Karpas-422 (cell line): ENCODE measurements at places on chromosomes 4 and X.
A peak's percentile ranks its signal among the peaks of the same experiment; 100 is the strongest.

- no peaks in the 10 kb centered on the region for H3K4me1 ChIP-seq
- H3K27me3 ChIP-seq, result no peaks in the 10 kb centered on the region
- no peak for DNase-seq
- no peak overlapping the region for H3K4me3 ChIP-seq
Measured at GRCh38 chr4:157582141-157582540, 361.6 kb downstream of the GRIA2 start.

DNA sequence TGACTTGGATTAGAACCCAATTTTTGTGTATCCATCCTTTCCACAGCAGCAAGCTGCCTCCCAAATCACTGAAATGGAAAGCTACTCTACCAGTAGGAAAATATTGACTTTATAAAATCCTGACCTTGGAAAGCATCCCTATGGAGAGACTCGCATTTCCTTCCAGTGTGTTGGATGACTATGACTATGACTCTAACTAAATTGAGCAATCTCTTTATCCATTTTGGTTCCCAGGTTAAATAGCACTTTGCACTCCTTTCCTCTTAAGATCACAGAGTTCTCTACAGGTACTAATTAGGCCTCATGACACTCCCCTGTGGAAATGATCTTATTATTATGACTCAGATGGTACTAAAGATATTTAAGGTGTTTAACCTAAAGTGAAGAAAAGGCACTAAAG is 431.8 kb downstream of the PPARGC1A start:
- no peaks in the 10 kb centered on the region for H3K27me3 ChIP-seq
- no peaks in the 10 kb centered on the region for H3K4me1 ChIP-seq
- no peaks in the 10 kb centered on the region for H3K36me3 ChIP-seq
- H3K27ac ChIP-seq, result no peak overlapping the region
- H3K4me3 ChIP-seq, result no peak overlapping the region

DNA sequence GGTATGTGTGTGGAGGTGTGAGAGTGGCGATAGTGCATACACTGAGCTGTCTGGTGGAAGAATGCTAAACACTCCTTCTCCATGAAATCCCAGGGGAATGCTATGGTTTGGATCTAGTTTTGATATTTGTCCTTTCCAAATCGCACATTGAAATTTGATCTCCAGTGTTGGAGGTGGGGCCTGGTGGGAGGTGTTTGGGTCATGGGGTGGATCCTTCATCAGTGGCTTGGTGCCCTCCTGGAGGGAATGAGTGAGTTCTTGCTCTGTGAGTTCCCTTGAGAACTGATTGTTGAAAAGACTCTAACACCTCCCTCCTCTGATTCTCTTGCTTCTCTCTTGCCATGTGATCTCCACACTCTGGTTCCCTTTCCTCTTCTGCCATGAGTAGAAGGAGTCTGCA is 114.1 kb upstream of the HHIP start:
- no peak overlapping the region for H3K27ac ChIP-seq
- H3K4me3 ChIP-seq, result no peak overlapping the region
- H3K4me1 ChIP-seq, result no peaks in the 10 kb centered on the region
- no peaks in the 10 kb centered on the region for H3K36me3 ChIP-seq
- DNase-seq, result no peak

GRCh38 chr4:37985730-37986275 is 25.6 kb downstream of the PTTG2 start:
- no peaks in the 10 kb centered on the region for H3K4me1 ChIP-seq
- no peak overlapping the region for H3K27ac ChIP-seq
- no peaks in the 10 kb centered on the region for H3K36me3 ChIP-seq
- H3K27me3 ChIP-seq, result no peaks in the 10 kb centered on the region

GRCh38 chr4:58808817-58809216 is 1698.6 kb upstream of the IGFBP7 start:
- H3K4me3 ChIP-seq, result no peak overlapping the region
- H3K4me1 ChIP-seq, result no peaks in the 10 kb centered on the region
- no peaks in the 10 kb centered on the region for H3K27me3 ChIP-seq
- DNase-seq, result no peak
- H3K36me3 ChIP-seq, result no peaks in the 10 kb centered on the region
- H3K27ac ChIP-seq, result no peak overlapping the region

DNA sequence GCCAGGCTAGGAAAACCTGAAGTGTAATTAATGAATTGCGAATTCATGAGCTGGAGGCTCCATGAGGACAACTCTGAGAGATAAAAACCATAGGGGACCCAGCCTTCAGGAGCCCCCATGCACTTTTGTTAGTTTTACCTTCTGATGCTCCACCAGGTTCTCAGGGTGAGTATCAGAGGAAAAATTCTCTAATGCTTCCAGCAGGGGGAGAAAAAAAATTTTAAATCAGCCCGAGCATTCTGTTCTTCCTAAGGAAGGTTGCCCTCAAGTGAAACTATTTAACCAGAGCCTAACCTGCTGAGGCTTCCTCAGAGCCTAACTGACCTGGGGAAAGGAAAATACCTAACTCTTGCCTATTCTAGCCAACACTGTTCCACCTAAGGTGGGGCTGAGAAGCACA is 552.6 kb downstream of the PPARGC1A start:
- no peaks in the 10 kb centered on the region for H3K27me3 ChIP-seq
- peaks cover 49% of the 10 kb centered on the region for H3K4me1 ChIP-seq
- no peak overlapping the region for H3K27ac ChIP-seq
- peak; percentile 70 for DNase-seq
- no peak overlapping the region for H3K4me3 ChIP-seq

DNA sequence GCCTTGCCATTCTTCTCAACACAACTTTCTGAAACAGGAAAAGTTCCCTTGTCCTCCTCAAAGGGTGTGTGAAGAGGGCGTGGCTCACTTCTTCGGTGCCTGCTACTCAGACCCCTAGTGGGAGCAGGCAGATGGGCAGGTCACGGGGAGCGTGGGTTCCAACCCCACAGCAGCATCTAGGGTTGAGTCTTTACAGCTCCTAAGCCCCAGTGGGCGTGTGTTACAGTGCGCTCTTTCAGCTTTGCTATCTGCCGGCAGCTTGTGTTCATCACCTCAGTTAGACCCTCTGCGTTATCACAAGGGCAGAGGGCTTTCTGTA is 57.5 kb upstream of the KLF3 start:
- H3K27ac ChIP-seq, result no peak overlapping the region
- no peak overlapping the region for H3K4me3 ChIP-seq
- no peaks in the 10 kb centered on the region for H3K36me3 ChIP-seq
- H3K27me3 ChIP-seq, result no peaks in the 10 kb centered on the region
- no peak for DNase-seq

DNA sequence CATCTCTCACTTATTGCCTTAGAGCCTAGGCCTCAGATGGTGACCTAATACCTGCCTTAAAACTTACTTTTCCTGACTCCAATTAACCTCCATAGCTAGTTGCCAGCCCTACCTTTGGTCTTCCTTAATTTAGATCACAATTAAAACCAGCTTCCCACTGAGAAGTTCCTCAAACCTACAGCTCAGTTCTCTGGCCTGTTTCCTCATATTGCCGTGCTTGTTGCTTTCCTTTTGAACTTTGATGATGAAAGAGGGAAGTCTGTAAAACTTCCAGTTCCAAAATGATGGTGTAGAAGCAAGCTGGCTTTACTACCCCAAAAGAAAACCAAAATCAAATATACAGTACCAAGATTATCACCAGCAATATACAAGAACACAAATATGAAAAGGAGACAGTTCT is 28.9 kb upstream of the CAMK2D start:
- H3K36me3 ChIP-seq, result no peaks in the 10 kb centered on the region
- no peak overlapping the region for H3K4me3 ChIP-seq
- H3K27ac ChIP-seq, result no peak overlapping the region

GRCh38 chr4:107247738-107248137 is 211.6 kb upstream of the DKK2 start:
- DNase-seq, result no peak
- no peaks in the 10 kb centered on the region for H3K4me1 ChIP-seq
- H3K4me3 ChIP-seq, result no peak overlapping the region
- no peaks in the 10 kb centered on the region for H3K27me3 ChIP-seq
- H3K36me3 ChIP-seq, result no peaks in the 10 kb centered on the region

GRCh38 chr4:20787940-20788665 is 87.8 kb downstream of the PACRGL start:
- DNase-seq, result no peak
- no peaks in the 10 kb centered on the region for H3K27me3 ChIP-seq
- H3K27ac ChIP-seq, result no peak overlapping the region
- no peaks in the 10 kb centered on the region for H3K4me1 ChIP-seq

DNA sequence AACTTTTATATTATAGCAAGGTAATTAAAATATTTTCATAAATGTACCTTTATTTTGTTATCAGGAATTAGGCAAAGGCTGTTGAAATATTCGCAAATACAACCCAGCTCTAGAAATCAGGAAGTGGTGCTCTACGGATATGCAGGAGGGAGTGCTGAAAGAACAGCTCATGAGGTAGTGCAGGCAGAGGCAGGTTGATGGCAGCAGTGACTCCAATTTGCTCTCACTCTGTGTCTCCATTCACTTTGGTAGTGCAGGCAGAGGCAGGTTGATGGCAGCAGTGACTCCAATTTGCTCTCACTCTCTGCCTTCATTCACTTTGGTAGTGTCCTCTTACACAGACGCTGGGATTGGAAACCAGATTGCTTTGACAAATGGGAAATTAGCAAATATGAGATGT is 277.9 kb downstream of the TRIML1 start:
- peak; percentile 44 for DNase-seq
- H3K4me1 ChIP-seq, result no peaks in the 10 kb centered on the region

GRCh38 chrX:83145876-83146275 is 362.2 kb upstream of the POU3F4 start:
- no peaks in the 10 kb centered on the region for H3K36me3 ChIP-seq
- H3K4me1 ChIP-seq, result no peaks in the 10 kb centered on the region
- no peak for DNase-seq
- H3K4me3 ChIP-seq, result no peak overlapping the region
- no peak overlapping the region for H3K27ac ChIP-seq
- no peaks in the 10 kb centered on the region for H3K27me3 ChIP-seq

- H3K27ac ChIP-seq, result no peak overlapping the region
- peak; percentile 65 for DNase-seq
- no peaks in the 10 kb centered on the region for H3K4me1 ChIP-seq
- H3K27me3 ChIP-seq, result no peaks in the 10 kb centered on the region
- H3K36me3 ChIP-seq, result no peaks in the 10 kb centered on the region
- H3K4me3 ChIP-seq, result no peak overlapping the region
Measured at GRCh38 chrX:74383611-74384010, 37.7 kb upstream of the SLC16A2 start.

DNA sequence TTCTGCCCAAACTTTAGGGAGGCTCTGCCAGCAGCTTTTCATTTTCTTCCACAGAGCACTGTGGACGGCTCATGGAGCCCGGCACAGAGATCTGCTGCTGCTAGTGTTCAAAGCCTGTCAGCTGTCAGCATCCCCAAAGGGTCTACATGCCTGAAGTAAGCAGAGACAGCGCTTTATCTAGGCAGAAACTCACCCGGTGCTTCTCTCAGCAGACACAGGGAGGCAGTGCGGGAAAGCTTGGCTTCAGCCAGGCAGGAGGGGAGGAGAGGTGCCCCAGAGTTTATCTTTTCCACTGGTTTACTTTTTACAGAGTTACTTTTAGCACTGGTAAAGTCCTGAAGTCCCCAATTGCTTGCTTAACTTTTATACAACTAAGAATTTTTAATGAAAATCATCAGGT is 339.3 kb downstream of the NKX6-1 start:
- H3K4me1 ChIP-seq, result no peaks in the 10 kb centered on the region
- no peaks in the 10 kb centered on the region for H3K27me3 ChIP-seq
- H3K27ac ChIP-seq, result no peak overlapping the region
- no peaks in the 10 kb centered on the region for H3K36me3 ChIP-seq

DNA sequence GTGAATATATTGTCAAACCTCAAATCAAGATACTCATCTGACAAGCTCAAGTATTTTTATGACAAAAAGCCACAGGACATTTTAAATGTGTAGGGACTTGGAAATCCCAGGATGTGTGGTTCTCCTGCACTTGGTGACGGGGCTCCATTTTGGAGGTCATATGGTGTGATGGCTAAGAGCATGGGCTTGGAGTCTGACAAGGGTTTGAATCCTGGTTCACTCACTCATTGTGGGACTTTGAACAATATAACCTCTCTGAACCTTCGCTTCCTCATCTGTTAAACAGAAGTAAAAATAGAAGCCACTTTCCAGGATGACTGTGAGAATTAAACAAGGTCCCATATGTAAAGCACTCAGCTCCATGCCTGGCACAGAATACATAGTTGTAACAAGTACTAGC is 99.6 kb downstream of the SMIM20 start:
- no peaks in the 10 kb centered on the region; the same call in 1 of the 2 replicates for H3K27me3 ChIP-seq
- DNase-seq, result no peak
- H3K4me1 ChIP-seq, result peaks cover 5% of the 10 kb centered on the region

GRCh38 chr4:149065753-149066152 is 623.5 kb upstream of the NR3C2 start:
- no peak overlapping the region for H3K27ac ChIP-seq
- no peaks in the 10 kb centered on the region for H3K27me3 ChIP-seq
- no peak overlapping the region for H3K4me3 ChIP-seq
- no peaks in the 10 kb centered on the region for H3K4me1 ChIP-seq

GRCh38 chrX:14712096-14712495 is 160.8 kb downstream of the FANCB start:
- H3K27me3 ChIP-seq, result no peaks in the 10 kb centered on the region
- no peak overlapping the region for H3K27ac ChIP-seq
- no peak for DNase-seq
- H3K4me3 ChIP-seq, result no peak overlapping the region

- DNase-seq, result no peak
- H3K27ac ChIP-seq, result no peak overlapping the region
- H3K36me3 ChIP-seq, result no peaks in the 10 kb centered on the region
- peaks cover 10% of the 10 kb centered on the region for H3K4me1 ChIP-seq
- no peaks in the 10 kb centered on the region for H3K27me3 ChIP-seq
Measured at GRCh38 chrX:149516604-149517003, 11.5 kb upstream of the IDS start.

GRCh38 chrX:13688958-13689740 is at the start of gene RAB9A:
Gene RAB9A, plus strand, starts transcription at chrX:13689128. Its CDS starts 19,619 bp downstream, at chrX:13708747.
- H3K4me3 ChIP-seq, result peak within 1 kb of the TSS; percentile 70
- no peaks in the 10 kb centered on the region for H3K36me3 ChIP-seq
- peak within 1 kb of the TSS; percentile 73 for H3K27ac ChIP-seq
- peaks cover 72% of the 10 kb centered on the region for H3K4me1 ChIP-seq

DNA sequence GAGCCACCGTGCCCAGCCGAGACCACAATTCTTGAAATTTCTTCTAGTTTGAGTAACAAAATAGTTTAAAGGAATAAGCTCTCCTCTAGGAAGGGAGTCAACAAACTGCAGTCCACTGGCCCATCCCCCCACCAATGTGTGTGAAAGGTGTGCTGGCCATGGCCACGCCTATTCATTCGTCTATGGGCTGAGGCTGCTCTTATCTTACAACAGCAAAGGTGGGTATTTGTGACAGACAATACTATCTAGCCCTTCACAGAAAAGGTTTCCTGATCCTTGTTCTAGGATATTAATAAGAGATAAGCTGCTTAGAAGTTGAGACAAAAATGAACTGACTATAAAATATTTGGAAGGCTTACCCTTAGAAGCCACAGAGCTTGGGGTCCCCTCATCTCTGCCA is 41.2 kb downstream of the BEND2 start:
- DNase-seq, result no peak
- H3K27me3 ChIP-seq, result no peaks in the 10 kb centered on the region
- H3K27ac ChIP-seq, result no peak overlapping the region
- H3K4me1 ChIP-seq, result no peaks in the 10 kb centered on the region

DNA sequence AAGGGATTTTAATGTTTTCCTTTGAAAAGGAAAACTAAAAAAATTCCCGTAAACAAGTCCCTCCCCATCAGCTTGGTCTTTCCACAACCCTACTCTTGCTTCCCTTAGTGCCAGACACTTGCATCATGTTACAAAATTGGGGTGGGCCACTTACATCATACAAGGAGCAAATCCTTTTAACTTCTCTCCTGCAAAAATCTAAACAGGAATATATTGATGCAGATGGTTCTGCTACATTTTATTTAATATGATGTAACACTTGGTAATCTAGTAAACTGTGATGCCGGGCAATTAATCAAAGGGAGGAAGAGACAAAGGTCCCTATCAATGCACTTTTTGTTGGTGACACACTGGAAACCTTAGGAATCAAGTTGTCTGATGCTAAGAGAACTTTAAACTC is 125.3 kb downstream of the UBE2K start:
- DNase-seq, result no peak
- no peak overlapping the region for H3K27ac ChIP-seq
- no peaks in the 10 kb centered on the region for H3K4me1 ChIP-seq
- peaks cover 22% of the 10 kb centered on the region; the same call in 1 of the 2 replicates for H3K36me3 ChIP-seq
